ENCODE measurements at places on chromosomes 1 and 21. TPM values are rescaled to one million over a fixed set of nuclear protein-coding genes. Genes with fewer than 3 reads are reported as not detected.

DNA sequence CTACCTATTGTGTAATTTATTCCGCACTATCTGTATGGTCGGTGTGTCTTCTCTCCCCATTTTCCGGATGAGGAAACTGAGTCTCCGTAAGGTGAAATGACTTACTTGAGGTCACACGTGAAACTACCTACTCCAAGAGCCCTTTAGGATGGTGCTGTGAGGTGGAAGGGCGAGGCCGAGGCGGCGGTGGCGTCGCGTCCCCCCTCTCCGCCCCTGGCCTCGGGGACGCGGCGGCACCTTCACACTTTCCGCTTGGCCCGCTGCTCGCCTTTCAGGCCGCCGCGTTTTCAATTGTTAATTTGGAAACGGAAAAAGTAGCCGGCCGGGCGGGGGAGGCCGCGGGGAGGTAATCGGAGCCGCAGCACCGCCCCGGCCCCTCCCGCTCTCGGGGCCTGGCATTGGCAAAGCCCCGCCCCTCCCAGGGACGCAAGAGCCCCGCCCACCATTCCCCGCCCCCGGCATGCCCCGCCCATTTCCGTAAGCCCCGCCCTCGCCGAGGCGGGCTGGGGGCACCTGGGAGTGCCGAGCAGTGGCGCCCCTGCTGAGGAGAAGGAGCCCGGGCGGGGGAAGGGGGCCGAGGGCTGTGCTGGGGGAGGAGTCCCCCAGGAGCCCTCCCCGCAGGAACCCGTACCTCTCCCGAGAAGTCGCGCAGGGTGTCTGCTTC lies 18.6 kb downstream of the KCNQ4 start:
- DNase-seq = peak; percentile 68

DNA sequence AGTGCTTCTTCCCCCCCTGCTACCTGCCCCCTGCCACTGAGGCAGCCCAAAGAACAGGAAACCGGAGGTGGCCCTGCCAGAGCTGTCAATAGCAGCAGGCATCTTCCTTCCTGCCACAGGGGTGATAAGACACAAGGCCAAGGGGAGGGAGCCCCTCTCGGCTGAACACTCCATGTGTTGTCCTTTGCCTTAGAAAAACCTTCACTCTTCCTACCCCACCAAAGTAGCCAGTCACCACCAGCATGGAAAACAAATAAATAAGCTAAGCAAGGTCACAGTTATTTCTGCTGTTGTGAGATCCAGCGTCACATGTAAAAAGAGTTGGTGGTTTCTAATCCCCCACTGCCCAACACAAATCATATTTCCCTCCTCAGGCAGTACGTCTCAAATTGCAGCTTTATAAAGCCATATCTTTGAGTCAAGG lies 104.8 kb upstream of the DPT start:
- DNase-seq = no peak

DNA sequence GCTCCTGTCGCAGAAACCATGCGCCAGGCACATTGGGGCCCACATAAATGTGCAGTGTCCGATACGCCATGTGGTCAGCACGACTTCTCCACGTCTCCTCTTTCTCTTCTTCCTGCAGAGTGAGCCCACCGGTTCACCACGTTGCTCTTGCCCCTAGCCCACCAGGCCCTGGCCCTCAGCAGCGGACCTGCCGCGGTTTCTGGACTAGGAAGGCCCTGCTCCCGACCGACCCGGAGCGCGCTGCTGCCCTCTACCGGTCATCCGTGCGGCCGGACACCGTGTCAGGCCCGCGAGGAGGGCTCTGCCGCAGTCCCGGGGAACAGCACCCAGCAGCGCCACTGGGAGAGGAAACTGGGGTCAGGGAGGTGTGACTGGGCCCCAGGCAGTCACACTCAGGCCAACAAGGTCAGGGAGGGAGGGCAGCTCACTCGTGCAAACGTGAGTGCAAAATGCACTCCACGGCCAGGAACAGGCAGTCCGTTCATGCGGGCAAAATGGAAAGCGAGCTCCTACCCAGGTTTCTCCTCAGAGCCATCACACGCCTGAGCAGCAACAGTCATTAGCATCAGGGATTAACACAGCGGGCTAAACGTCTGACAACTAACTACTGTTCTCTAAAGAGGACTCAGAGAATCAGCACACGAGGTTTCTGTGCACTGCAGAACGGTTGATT lies 13.7 kb downstream of the TLR5 start:
- DNase-seq = no peak

DNA sequence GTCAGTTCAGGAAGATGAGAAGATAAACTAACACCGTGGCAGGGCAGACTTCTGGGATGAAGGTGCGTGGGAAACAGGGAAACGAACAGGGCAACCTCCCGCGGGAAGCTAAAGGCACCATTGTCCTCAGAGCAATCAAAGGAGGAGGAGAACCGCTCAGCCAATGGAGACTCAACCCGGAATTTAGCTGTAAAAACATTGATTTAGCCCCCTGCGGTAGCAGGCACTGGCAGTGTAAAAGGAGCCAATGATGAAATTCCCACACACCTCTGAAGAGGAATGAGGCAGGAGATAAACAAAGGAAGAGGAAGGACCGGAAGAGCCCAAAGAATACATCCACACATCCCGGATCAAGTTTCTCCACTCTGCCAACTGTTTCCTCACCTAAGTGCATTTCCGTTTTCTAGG lies 19.5 kb downstream of the HLCS start:
- no peak for DNase-seq

DNA sequence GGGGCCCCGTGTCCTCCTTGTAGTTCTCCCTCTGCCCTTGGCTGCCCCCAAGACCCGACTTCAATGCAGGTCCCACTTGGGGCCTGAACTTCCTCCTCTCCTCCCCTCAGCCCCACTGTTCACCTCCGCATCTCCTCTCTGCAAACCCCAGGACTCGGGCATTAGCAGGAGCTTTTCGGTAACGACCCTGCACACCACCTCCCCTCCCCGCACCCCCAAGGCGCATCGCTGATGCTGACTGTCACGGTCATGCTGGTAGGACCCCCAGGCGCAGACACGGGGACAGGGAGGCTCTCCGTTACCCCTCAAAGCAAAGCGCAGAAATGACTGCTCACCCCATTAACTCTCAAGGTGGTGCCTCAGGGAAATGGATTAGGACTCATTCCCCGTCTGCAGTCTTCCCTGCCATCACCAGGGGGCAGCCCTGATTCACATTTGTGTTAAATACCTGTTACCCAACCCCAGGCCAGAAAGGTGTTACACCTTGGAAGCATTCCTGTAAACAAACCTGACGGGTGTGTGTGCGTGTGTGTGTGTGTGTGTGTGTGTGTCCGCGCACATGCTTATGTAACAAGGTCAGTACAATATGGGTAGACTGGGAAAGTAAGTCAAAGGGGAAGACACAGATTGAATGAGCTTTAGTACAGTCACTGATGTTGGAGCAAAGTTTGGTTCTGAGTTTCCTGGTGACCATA lies 6.4 kb upstream of the GUCA2B start:
- no peak for DNase-seq

GRCh38 chr1:234936612-234937389 lies 191.8 kb downstream of the TOMM20 start:
- DNase-seq = no peak

DNA sequence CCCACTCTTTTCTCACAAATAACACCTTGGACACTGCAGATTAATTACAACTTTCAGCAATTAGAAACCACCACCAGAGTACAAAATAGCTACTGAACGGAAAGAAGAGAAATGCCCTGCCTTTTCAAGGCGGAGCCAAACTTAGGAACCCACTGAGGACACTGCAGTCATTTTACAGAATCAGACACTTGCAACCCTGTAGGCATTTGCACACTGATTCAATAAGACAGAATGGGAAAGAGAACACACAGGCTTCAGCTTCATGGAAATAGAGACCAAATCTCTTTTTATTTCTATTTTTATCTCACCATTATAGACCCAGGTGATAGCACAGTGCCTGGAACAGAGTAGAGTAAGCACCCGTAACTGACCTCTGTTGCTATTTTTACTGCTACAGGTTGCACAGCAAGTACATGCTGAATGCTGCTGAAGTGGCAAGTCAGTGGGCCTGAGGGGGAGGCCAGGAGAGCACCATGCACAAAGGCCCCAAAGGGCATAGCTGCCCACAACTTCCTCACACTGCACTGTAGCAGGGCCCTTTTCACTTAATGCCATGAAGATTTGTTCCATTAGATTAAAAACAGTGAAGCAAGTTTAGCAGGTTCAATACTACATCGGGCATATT lies 50.7 kb upstream of the EDARADD start:
- DNase-seq = no peak

GRCh38 chr1:2784854-2785630 lies 16.5 kb downstream of the TTC34 start:
- no peak for DNase-seq

Gene ATF6
- 34.2 TPM for polyA plus RNA-seq

Gene SH2D1B
- polyA plus RNA-seq = 0.08 TPM

- DNase-seq = no peak
Measured at GRCh38 chr1:233157245-233157644, 138.3 kb downstream of the PCNX2 start.

- no peak for DNase-seq
Measured at GRCh38 chr21:45301521-45302081, 13.9 kb upstream of the POFUT2 start.

DNA sequence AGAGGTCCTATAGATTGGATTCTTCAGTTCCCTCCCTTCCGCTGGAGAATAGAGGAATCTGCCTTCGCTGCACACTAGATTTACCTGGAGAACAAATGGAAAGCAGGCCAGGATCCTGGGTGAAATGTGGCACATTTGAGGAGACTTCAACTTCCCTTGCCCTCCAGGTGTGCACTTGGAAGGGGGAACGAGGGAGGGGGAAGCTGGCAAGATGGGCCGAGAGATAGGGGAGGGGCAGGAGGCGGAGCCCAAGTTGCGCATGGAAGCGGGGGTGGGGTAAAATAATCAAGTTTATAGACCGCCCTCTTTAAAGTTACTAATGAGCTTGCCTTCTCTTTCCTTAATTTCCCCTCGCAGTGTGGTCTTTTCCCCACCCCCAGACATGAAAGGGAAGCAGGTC lies 155.7 kb upstream of the CAMK1G start:
- no peak for DNase-seq

Gene OR10J1
- not detected for polyA plus RNA-seq

Gene COL6A2
- polyA plus RNA-seq = 172 TPM

- no peak for DNase-seq
Measured at GRCh38 chr1:26477446-26478152, 5.4 kb downstream of the HMGN2 start.

Gene GNAT2
- not detected for polyA plus RNA-seq

- DNase-seq = no peak
Measured at GRCh38 chr1:51236531-51237350, 668 bp downstream of the RNF11 start.

Gene RGS13
- not detected for polyA plus RNA-seq

GRCh38 chr1:234515821-234516241 lies 36.9 kb upstream of the TARBP1 start:
- DNase-seq = no peak

GRCh38 chr1:109760581-109761226 lies 3.0 kb downstream of the EPS8L3 start:
- no peak for DNase-seq

- DNase-seq = no peak
Measured at GRCh38 chr1:173865468-173866164, 2.2 kb downstream of the GAS5 start.

GRCh38 chr1:113191579-113192076 lies 118.6 kb downstream of the LRIG2 start:
- DNase-seq = no peak

Gene CFHR2
- not detected for polyA plus RNA-seq

DNA sequence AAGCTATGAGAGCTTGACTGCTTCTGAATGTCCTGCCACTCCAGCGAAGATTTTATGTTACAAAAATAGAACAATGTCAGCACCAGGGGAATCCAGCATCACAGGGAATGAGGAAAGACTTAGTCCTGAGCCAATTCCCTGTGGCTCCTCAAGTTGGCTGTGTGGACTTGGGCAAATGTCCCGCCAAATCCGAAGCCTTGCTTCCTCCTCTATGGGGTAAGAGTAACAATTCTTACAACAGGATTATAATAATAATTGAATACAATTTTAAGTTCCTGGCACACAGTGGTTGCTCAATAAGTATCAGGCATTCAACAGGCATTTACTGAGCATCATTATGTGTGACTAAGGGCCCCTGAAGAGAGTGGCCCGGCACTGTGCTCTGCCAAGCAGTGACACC lies 44.4 kb downstream of the STPG1 start:
- no peak for DNase-seq

GRCh38 chr1:201585093-201585483 lies 46.2 kb downstream of the NAV1 start:
- DNase-seq = no peak

DNA sequence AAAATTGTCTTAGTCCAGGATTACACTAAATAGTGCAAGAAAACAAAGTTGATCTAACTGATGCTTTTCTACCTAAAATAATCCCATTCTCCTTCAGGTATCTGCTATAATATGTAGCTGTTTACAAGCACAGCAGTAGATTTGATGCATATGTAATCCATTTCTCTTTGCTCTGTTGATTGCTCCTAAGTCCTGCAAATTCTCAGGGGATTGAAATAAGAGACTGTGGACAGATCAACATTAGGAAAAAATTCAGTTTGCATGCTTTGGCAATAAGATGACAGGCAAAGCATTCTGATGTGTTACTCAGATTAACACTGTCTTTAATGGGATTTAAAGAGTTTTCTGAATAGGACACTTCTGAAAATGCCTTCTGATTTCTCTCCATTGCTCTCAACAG lies 34.7 kb downstream of the RNF11 start:
- DNase-seq = no peak

Gene PPIH
- 62.5 TPM for polyA plus RNA-seq

GRCh38 chr21:40254540-40255465 lies 387.6 kb downstream of the PCP4 start:
- no peak for DNase-seq

Gene TRIM17
- polyA plus RNA-seq = 5.0 TPM

- DNase-seq = no peak
Measured at GRCh38 chr1:11740258-11741192, 4.6 kb downstream of the AGTRAP start.

GRCh38 chr1:155864393-155864792 lies 5.0 kb downstream of the SYT11 start:
- no peak for DNase-seq

Gene PTPN7
- polyA plus RNA-seq = 0.92 TPM
